Posterior cingulate gyrus (tissue), 11 donors: ENCODE measurements at places on chromosomes 1 and 21.

DNA sequence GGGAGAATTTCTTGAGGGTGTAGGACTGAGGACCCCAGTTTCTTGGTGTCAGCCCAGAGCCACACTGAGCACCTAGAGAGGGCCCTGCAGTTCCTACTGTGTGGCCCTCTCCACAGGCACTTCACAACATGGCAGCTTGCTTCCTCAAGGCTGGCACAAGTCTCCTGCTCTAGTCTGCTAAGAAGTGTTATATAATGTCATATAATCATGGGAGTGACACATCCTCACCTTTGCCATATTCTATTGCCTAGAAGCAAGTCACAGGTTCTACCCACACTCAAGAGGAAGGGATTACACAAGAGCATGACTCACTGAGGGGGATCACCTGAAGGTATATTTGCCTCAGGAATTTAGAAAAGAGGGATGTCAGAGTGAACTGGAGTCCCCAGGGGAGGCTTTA is 5.5 kb upstream of the SNX27 start:
- DNase-seq: no peak

GRCh38 chr1:234535763-234536515 is 57.0 kb upstream of the TARBP1 start:
- no peak for DNase-seq

DNA sequence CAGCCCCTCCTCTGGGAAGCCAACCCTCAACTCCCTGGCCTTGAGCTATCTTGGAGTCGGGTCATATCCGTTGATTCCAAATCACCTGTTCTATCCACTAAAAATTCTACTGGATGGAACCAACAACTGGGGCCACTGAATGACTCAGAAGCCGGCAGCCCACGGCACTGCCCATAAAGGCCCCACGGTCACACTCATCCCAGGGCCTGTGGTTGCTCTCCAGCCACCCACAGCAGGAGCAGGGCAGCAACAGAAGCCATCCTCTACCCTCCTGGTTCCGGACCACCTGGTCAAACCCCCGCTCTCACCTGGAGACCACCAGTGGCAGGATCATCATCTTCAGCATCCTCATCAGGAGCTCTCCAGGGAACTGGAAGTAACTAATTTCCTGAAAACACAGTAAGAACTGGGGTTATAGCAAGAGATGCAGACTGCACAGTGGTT is 8.4 kb downstream of the SLC1A7 start:
- no peak for DNase-seq

- DNase-seq: no peak
Observed at GRCh38 chr1:2132222-2133038, 62.1 kb downstream of the FAAP20 start.

- DNase-seq: no peak
Observed at GRCh38 chr1:150132372-150132771, 17.3 kb upstream of the PLEKHO1 start.

GRCh38 chr1:173103006-173103405 is 52.3 kb upstream of the TNFSF18 start:
- DNase-seq: no peak

- no peak for DNase-seq
Observed at GRCh38 chr1:234601301-234602017, 8.5 kb downstream of the IRF2BP2 start.

GRCh38 chr1:206550446-206550845 is 43.1 kb downstream of the RASSF5 start:
- no peak for DNase-seq

DNA sequence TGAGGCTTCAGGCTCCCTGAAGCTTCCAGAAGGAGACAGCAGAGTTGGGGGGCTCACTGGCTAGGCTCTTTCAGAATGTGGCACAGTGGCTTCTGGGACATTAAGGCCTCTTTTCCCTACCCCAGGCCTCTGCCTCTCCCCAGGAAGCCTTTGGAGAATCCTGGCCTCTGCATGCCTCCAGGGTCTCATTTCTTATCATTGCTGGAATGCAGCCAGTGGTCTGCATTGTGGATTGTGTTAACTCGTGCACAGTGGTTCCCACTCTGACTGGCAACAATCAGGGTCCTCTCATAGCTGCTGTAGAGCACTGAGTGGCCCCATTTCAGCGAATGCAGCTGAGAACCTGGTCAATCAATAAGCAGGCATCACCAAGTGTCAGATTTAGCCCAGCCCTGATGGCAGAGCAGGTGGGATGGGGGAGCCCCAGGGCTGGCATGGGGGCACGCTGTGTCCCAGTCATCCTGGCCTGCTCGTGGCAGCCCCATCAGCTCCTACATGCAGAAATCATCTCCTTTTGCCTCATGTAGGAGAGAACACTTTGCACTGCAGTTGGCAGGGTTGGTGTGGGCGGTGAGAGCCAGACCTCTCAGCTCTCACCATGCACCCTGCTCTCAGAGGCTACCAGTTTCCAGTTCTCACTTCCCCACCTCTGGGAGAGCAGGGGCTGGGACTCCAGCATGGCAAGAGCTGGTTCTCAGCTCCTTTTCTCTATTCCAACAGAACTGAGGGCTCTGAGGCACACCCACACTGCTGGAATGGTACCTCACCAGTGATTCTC is 13.4 kb downstream of the ADORA1 start:
- DNase-seq: no peak
